ENCODE measurements at places on chromosomes 2 and 18.

DNA sequence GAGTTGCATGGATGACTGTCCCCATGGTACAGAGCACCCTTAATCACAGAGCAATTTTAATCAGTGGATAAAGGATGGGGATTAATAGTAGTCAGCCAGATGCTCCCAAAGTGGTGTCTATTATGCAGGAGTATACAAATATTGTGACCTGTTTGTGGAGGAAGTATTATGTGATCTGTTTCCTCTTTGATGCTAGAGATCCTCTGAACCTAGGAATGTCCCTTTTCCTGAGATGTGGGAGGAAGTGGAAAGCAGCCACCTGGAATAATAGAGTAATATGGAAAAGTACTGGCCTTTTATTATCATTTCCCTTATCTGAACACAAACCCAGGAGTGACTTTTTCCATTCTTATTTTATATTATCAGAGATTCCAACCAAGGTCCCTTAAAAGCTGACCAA lies 94.2 kb upstream of the EFEMP1 start:
- no peak for DNase-seq

DNA sequence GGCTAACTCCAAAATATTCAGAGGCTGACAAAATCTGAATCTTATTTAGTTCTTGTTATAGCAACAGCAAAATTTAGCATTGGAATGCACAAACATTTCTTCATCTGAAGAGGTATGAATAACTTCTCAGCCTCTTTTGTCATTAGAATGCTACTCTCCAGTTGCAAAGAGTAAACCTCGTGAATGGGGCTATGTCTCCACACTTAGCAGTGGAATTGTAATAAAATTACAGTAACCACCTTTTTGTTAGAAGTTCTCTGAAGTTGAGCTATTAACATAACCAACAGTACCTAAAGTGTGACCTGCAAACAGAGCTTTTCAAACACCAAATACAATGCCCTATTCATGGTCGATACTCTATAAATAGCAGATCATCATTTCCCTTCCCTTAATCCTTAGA lies 50.2 kb upstream of the GALNT3 start:
- no peak for DNase-seq

- DNase-seq: no peak
These were observed 64.5 kb downstream of the ADI1 start for GRCh38 chr2:3454802-3455201.

DNA sequence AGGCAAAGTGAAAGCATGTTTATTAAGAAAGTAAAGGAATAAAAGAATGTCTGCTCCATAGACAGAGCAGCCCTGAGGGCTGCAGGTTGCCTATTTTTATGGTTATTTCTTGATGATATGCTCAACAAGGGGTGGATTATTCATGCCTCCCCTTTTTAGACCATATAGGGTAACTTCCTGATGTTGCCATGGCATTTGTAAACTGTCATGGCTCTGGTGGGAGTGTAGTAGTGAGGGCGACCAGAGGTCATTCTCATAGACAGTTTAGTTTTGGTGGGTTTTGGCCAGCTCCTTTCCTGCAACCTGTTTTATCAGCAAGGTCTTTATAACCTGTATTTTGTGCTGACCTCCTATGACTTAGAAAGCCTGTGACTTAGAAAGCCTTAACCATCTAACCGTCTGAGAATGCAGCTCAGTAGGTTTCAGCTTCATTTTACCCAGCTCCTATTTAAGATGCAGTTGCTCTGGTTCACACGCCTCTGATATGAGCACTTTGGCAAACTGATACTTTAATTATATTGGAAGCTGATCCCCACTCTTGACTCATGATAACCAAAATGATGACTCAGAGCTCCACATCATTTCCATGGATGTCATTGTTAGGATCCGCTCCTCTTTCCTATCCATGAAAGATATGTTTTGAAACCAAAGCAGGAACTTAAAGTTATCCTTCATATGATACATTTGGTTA lies 14.5 kb upstream of the ERMN start:
- peak; percentile 82 for DNase-seq

DNA sequence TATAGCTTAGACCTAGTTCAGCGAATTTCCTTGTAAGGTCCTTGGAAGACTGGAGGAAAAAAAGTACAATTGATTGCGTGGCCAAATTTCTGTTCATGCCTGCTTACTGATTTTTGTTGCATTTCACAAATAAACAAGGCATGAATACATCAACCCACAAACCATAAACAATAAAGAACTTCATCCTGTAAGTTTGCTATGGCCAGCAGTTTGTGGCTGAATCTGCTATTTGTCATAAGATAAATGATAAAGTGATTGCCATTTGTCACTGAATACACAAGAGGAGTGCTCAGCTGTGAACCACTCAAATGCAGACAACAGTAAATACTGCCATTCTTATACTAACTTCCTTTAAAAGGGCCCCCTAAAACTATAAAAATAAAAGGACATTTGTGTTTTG lies 259.5 kb downstream of the CCDC178 start:
- no peak for DNase-seq

DNA sequence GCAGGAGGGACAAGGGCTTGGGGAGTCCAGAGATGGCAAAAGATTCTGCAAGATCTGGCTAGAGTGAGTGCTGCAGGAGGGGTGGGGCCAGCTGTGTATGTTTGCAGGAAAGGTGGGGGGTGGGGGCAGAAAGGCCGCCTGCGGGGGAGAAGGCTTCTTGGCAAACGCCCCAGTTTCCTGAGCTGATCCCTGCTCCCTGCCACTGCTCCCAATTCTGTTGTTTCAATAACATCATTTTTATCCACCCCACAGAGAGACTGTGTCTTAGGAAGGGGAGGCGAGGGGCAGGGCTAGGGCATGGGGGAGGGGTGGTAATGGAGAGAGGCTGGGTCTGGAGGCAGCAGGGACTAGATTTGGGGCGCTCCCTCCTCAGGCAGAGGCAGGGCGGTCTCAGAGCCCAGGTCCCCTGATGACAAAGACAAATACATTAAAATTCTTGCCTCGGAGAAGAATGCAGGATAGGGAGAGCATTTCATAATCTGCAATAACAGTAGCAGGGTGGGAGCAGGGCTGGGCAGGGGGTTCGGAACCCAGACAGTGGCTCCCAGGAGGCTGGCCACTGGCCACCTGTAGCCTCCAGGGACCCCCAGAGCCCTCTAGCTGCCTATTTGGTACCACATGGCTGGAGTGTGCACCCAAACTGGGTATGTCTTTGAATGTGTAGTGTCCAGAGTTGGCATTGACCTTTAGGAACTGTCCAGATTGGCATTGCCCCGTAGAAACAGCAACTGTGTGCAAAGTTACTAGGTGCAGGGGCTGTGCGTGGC lies 2.1 kb upstream of the WNT6 start:
- DNase-seq: peak; percentile 52
